ENCODE measurements at places on chromosomes 6 and 20. TPM values are rescaled to one million over a fixed set of nuclear protein-coding genes. Genes with fewer than 3 reads are reported as not detected.

DNA sequence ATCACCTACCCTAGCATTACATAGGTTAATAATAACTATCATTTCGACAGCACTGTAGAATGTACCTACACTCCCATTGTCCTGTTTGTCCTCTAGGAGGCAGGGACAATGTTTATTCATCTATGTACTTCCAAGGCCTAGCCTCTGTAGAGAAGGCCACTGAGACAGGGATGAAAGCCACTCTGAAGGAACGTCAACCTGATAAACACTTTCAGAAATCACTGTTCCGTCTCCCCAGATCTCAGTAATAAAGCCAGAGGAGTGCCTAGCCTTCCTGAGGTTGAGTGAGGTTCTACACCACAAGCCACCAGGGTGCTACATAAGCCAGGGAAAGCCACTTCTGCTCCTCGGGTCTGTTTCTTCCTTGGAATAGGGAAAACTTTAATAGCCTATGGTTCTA is 44.8 kb downstream of the POPDC3 start:
- peaks cover 5% of the 10 kb centered on the region for H3K4me1 ChIP-seq
- no peak for DNase-seq
- H3K27me3 ChIP-seq = no peaks in the 10 kb centered on the region
- no peak overlapping the region for H3K27ac ChIP-seq
- H3K36me3 ChIP-seq = no peaks in the 10 kb centered on the region
- no peak overlapping the region for H3K4me3 ChIP-seq

The PLA2G7 gene
- total RNA-seq = not detected

The LBP gene
- total RNA-seq = not detected

GRCh38 chr20:23079016-23079351 is 7.1 kb downstream of the CD93 start:
- no peak for DNase-seq
- peaks cover 15% of the 10 kb centered on the region for H3K27me3 ChIP-seq
- no peaks in the 10 kb centered on the region for H3K36me3 ChIP-seq
- no peak overlapping the region for H3K4me3 ChIP-seq

The WFDC10A gene
- total RNA-seq = not detected

- peaks cover 4% of the 10 kb centered on the region for H3K4me1 ChIP-seq
- DNase-seq = peak; percentile 95
- peaks cover 60% of the 10 kb centered on the region for H3K27me3 ChIP-seq
- H3K4me3 ChIP-seq = peak overlapping the region; percentile 60
Measured at GRCh38 chr6:30453508-30454116, 35.7 kb upstream of the HLA-E start.

DNA sequence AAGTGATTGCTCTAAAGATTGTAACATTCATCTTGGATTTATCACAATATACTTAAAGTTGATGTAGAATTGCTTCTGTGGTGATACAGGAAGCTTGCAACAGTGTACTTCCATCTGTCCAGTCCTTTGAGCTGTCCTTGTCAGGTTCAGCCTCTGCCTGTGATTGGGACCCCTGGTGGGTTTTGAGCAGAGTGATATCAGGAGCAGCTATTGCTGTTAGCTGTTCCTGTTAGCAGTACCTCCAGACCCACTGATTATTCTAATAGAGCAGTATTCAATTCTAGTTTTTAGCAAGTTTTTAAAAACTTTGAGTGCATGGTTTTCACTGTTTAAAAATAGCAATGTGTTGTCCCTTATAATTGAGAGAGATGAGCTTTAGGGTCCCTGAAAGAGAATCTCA is 48.8 kb downstream of the TULP4 start:
- no peak overlapping the region for H3K4me3 ChIP-seq
- no peaks in the 10 kb centered on the region for H3K27me3 ChIP-seq
- H3K27ac ChIP-seq = no peak overlapping the region
- no peak for DNase-seq
- H3K36me3 ChIP-seq = peaks cover 4% of the 10 kb centered on the region

DNA sequence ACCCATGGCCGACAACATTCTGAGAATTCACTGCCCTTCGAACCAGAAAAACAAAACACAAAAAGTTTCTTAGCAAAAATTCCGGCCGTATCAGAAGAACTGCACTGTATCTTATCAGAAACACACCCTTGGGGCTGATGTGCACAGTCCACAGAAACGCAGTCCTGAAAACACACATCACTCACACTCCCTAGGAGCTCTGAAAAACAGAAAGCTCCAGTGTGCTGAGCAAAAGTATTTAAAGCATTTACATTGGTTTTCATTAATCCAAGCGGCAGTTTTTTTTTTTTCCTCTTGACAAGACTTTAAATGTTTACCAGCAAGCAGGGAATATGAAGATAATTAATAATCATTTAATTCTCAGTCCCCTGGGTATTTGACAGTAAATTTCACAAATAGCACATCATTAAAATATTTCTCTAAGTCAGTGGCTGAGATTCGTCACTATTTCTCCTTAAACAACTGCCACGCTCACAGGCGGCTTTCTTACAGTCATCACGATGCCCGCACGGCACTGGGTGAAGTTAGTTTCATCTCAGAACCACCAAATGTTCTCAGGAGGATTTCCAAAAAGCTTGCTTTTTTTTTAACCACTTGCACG is 13.3 kb downstream of the NFATC2 start:
- DNase-seq = no peak
- no peaks in the 10 kb centered on the region for H3K36me3 ChIP-seq
- peak overlapping the region; percentile 50 for H3K27ac ChIP-seq
- peaks cover 49% of the 10 kb centered on the region for H3K4me1 ChIP-seq

DNA sequence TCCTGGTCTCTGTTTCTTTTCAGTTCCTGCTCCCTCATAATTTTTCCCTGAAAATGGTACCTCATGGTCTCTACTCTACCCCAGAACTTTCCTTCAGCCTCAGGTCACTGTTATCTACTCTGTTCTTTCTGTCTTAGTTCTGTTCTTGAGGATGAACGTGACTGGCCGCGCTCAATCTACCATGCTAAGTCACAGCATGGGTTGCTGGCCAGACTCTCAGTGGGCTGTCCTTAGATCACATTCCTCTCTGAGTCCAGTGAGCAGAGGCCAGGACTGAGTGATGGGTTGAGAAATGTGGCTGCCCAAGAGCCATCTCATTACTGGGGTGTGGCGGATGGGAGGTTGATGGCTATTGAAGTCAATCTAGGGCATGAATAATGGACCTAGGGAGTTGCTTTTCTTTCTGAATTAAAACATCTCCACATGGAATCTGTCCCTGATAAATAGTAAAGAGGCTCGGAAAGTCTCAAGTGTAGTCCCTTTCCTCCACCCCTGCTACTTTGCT is 164.0 kb upstream of the DTNBP1 start:
- no peak for DNase-seq
- H3K27ac ChIP-seq = no peak overlapping the region
- H3K36me3 ChIP-seq = no peaks in the 10 kb centered on the region
- peaks cover 18% of the 10 kb centered on the region for H3K27me3 ChIP-seq
- peaks cover 4% of the 10 kb centered on the region for H3K4me1 ChIP-seq
